ENCODE measurements at places on chromosomes 1 and 21. TPM values are rescaled to one million over a fixed set of nuclear protein-coding genes. Genes with fewer than 3 reads are reported as not detected.

DNA sequence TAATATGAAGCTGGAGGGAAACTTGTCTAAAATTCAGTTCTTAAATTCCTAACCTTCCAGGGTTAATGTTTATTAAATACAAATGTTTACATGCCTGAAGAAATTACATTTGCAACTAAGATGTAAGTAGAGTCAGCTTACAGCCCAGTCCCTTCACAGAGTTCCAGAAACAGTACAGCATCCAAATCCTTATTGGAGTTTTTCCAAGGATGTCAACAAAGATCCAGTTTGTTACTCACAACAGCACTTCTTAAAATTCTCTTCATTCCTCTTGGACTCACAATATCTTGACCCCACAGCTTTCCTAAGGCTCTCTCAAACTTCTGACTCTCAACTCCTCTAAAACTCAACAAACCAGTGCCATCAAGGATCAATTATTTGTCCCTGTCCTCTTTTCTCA lies 50.1 kb upstream of the RWDD3 start:
- H3K4me1 ChIP-seq = no peaks in the 10 kb centered on the region
- H3K27me3 ChIP-seq = no peaks in the 10 kb centered on the region
- H3K36me3 ChIP-seq = no peaks in the 10 kb centered on the region

The PTPN22 gene
- 34.4 TPM for total RNA-seq

DNA sequence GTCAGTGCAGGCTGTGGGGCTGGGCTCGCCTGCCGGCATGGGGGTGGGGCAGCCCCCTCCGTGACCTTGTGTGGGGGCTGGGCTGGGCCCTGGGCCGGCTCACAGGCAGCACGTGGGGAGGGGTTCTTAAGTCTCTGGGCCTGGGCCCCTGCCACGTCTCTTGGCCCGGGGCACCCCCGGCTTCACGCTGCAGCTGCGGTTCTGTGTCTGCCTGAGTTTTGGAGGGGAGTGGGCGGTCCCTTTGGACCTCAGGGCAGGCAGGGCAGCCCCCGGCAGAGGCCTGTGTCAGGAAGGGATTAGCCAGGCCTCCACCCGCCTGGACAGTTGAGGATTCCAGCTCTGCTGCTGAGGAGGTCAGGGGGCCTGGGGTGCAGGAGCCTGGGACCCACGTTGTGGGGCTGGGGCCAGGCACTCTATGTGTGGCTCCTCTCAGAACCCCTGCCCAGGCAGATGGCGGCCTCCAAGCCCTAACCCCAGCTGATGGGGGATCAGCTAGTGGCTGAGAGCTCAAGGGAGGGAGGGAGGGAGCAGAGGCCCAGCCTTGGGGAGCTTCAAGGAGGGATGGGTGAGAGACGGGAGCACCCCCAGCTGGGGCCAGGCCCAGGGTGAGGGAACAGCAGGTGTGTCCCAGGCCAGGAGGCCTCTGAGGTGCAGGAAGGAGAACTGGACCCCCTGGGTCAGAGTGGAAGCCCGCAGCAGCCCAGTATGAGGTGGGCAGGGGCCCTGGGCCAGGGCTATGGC lies 1.8 kb upstream of the PLCH2 start:
- DNase-seq = no peak
- H3K27me3 ChIP-seq = no peaks in the 10 kb centered on the region
- H3K27ac ChIP-seq = no peak overlapping the region

GRCh38 chr1:159088050-159088449 lies 11.5 kb upstream of the AIM2 start:
- DNase-seq = no peak
- no peak overlapping the region for H3K27ac ChIP-seq
- peaks cover 16% of the 10 kb centered on the region for H3K4me1 ChIP-seq

DNA sequence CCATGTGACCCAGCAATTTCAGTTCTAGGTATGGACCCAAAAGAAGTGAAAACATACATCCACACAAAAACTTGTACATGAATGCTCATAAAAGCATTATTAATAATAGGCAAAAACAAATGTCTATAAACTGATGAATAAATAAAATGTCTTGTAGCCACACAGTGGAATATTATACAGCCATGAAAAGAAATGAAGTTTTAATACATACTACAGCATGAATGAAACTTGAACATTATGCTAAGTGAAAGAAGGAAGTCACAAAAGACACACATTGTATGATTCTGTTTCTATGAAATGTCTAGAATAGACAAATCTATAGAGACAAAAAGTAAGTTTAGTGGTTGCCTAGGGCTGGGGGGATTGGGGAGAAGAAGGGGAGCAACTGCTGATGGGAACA lies 130.2 kb downstream of the CDC7 start:
- no peak overlapping the region for H3K4me3 ChIP-seq
- no peak for DNase-seq
- no peak overlapping the region for H3K27ac ChIP-seq
- no peaks in the 10 kb centered on the region for H3K4me1 ChIP-seq
- no peaks in the 10 kb centered on the region for H3K27me3 ChIP-seq

The TTC22 gene
- total RNA-seq = 10.9 TPM

Data from B cell (primary cell).